T-helper 22 cell (primary cell): ENCODE measurements at places on chromosomes 2 and 18.

DNA sequence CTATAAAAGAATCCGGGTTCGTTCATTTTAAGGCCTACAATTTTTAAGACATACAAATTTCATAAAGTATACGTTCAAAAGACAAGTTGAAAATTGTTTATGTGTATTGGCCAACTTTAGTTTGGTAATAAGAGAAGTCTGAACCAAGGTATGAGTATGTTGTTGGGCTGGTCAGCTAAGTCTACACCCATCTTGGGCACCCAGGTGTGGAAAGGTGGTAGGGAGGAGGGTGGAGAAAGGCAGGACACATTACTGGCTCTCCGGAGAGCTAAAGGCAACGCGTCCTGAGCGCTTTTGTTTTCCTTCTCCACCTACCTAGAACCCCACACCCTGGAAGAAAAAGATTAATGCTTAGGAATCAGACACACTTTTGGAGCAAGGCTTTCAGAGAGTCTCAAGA, 899 bp upstream of the PELI1 start:
- DNase-seq: no peak

GRCh38 chr2:210410542-210410941, 66.0 kb downstream of the LANCL1 start:
- DNase-seq: no peak

GRCh38 chr2:134392442-134393074, 138.7 kb downstream of the MGAT5 start:
- no peak for DNase-seq

- DNase-seq: no peak
Observed at GRCh38 chr18:36450264-36450663, 152.8 kb downstream of the FHOD3 start.

DNA sequence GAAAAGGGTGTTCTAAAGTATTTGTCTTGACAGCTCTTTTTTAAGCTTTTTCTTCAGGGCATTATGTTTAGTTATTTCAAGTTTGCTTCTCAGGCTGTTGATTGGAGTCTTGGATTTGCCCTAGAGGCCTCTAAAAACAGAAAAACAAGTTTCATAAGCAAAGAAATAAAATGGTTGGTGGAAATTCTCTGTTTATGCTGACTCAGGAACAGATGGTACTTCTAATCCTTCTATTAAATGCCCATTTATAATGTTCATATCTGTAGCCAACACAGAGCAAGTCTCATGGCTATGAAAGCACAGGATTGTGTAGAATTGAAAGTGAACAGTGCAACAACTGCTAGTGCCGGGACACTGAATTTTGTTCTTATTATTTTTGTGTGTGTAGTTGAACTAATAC, 60.4 kb downstream of the KCNJ3 start:
- no peak for DNase-seq

GRCh38 chr2:113068249-113068648, 479 bp downstream of the IL1F10 start:
- no peak for DNase-seq

- no peak for DNase-seq
Observed at GRCh38 chr2:49379406-49379805, 225.1 kb upstream of the FSHR start.

DNA sequence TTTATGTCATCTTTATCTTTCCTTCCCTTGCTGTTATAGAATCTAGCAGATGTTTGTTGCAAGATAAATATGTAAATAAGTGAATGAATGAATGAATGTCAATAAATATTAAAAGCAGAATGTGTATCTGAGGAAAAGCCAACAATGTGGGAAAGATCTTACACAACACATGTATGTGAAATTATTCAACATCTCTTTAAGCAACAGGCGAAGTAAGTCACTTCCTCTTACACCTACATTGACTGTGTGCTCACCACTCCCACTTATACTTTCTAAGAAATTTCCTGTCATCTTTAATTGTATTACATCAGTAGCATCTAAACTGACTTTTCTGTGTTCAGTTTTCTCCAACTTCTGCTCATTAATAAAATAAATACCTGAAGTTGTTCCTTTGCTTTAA, 43.0 kb downstream of the RAD51AP2 start:
- DNase-seq: no peak

GRCh38 chr2:196987649-196988364, 61.3 kb upstream of the PGAP1 start:
- no peak for DNase-seq

DNA sequence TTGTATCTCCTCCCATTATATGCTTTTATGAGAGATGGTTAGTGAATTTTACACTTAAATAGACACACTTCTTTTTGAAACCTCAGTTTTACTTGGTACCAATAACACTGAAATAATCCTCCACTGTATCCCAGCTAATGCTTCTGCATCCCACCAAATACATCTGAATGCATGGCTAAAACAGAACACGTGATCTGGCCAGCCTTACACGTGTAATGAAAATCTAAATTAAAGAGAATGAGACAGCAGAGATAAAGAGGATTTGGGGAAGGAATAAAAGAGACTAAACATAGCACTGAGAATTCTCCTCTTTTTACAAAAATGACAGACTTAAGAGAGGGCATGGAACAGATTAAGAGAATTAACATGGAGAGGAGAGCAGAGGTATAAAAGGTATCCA, 612.2 kb downstream of the NRXN1 start:
- DNase-seq: no peak

DNA sequence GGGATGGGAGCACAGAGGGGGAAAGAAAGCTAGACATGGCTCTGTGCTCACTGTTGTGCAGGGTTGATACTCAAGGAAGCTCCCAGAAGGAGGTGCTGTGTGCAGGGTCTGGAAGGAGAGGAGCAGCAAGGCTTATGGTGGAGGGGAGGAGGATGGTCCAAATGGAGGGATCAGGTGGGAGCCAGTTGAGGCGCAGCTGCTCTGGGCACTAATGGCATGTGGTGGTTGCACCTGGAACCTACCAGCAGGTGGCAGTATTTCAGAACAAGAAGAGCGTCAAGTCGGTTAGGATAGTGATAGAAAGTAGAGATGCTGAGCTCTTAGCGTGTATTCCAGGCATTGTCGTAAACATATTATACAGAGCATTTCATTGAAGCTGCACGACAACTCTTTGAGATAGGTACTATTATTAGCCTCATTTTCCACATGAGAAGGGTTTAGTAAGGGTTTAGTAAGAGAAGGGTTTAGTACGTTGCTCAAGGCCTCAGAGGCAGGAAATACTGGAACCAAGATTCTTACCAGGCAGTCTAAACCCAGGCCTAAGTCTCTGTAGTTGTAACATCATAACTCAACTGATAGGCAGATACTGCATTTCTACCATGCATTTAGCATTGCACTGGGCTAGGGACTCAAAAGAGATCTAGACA, 223.7 kb downstream of the CYP26B1 start:
- DNase-seq: no peak

GRCh38 chr2:129934044-129934822, 45.2 kb upstream of the RAB6C start:
- no peak for DNase-seq

GRCh38 chr2:197805715-197806633, 1.6 kb downstream of the PLCL1 start:
- DNase-seq: no peak

GRCh38 chr2:179772346-179772745, 89.1 kb downstream of the ZNF385B start:
- no peak for DNase-seq

GRCh38 chr2:238527565-238527964, 100.8 kb downstream of the ASB1 start:
- DNase-seq: no peak

GRCh38 chr2:7886666-7887065, 795.2 kb upstream of the ID2 start:
- no peak for DNase-seq

GRCh38 chr18:49227441-49228165, 232.8 kb downstream of the DYM start:
- DNase-seq: peak; percentile 5

GRCh38 chr2:99444222-99444621, 45.6 kb downstream of the REV1 start:
- DNase-seq: no peak

GRCh38 chr18:21433436-21433835, 167.1 kb downstream of the ESCO1 start:
- DNase-seq: no peak

- no peak for DNase-seq
Observed at GRCh38 chr2:68853035-68853434, 18.2 kb downstream of the BMP10 start.

- no peak for DNase-seq
Observed at GRCh38 chr2:231883468-231883881, 42.7 kb downstream of the NPPC start.

- no peak for DNase-seq
Observed at GRCh38 chr2:42844901-42845821, 52.8 kb upstream of the HAAO start.

DNA sequence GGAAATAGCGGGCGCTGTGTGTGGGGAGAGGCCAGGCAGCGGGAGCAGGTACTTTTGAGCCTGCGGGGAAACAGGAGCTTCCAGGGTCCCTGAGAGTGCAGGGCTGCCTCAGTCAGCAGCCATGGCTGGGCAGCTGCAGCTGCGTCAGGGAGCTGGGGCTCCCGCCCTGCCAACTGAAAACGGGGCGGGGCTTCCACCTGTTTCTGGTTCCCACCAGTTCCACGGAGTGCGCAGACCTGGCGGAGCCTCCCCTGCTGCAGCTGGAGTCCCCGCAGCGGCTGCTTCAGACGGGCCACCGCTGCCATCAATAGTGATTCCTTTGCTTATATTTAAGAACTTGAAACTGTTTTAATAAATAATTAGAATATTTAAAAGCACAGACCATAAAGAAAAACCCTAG, 30.6 kb upstream of the RPRM start:
- DNase-seq: no peak

GRCh38 chr2:188701836-188702235, 272.3 kb upstream of the COL3A1 start:
- no peak for DNase-seq

GRCh38 chr2:121173806-121174205, 111.2 kb downstream of the TFCP2L1 start:
- no peak for DNase-seq

DNA sequence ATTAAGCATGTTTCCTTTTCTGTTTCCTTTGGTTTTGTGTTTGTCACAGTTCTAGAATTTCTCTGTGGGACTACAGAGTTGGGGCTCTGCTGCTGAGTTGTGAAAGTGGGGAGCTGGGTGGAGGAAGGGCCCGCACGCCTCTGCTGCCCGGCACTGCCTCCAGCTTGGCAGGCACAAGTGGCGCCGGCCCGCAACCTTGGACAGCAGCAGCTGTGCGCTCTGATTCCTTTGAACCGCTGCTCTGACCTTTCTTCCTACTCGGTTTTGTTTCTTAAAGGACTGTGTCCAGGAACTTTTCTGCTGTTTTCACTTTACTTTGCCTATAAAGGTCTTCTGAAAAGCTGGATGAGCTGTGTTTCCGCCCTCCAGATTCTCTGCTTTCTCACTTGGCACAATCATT, 137.6 kb upstream of the ALPP start:
- no peak for DNase-seq

DNA sequence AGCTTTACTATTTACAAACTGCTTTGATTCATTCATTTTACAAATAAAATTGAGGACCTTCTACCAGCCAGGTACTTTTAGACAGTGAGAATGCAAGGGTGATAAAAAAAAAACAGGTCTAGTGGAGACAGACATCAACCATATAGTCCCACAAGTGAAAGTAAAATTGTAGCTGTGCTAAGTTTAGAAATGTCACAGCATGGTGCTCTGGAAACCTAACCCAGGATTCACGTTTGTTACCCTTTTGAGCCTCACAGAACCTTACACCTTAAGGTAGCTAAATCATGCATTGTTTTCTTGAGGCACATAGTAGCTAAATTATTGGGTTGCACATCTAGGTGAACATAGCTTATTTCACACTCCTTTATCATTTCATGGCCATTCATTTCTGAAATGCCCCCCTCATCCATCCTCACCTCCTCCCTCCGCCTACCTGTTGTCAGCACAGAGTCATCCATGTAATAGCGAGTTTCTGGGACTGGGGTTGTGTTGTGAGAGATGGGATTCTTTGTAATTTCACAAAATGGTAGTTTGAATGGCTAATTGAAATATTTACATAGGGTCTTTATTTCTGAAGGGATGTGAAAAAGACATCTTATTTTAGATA, 7.1 kb downstream of the MTA3 start:
- DNase-seq: no peak

DNA sequence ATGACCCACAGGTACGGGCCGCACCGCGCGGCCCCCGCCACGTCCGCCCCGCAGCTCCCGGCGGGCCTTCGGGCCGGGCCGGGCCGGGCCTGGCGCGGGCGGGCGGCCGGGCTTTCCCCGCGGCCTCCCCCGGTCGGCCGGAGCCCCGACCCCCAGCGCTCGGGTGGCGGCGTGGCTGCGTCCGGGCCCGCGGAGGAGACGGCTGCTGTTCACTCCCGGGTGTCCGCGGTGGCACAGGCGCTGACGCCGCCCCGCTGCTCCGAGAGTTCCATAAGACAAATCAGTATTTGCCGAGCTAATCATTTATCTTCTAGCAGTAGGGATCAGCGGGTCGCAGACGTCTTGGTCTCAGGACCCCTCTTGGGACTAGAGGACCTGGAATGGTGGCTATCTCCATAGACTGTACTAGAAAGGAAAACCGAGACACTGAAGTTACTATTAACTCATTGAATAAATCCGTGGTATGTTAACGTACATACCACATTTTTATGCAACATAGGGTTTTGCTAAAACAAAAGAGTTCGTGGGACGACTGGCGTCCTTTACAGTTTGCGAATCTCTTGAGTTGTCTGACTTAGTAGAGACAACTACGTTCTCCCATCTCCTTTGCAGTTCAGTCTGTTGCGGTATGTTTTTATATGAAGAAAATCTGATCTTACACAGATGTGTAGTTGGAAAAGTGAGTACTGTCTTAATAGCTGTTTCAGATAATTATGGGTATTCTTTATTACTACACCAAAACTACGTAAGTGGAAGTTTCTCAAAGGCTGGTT, 500 bp downstream of the LIMS1 start:
- peak; percentile 11 for DNase-seq

DNA sequence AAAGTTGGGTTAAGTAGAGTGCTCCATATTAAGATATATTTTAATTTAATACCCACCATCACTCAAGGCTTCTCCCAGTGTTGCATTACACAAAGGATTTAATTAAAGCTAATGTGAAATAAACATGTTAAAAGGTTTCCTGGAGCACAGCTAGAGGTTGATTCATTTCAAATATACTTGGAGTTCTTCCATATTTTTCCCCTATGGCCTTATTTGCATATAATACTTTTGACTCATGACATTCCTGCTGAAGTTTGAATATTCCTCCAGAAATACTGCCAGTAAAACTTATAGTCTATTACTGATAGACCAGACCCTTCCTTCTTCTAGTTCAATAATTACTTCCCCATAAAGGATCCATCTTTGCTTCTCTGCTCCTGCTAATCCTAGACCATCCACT, 227.5 kb downstream of the GULP1 start:
- DNase-seq: no peak

DNA sequence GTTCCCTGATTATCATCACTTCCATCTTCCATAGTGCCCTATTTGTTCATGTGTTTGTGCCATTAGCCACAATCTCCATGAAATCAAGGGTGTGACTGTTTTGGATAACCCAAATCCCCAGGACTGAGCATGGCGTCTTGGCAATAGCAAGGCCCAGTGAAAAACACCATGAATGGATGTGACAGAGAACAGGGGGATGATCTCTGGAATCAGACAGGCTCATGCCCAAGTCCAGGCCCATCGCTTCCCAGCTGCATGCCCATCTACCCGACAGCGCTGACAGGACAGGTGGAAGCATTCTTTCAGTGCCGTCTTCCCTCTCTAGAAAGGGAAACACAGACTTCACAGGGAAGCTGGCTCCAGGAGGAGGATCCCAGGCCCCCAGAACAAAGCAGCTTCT, 50.0 kb downstream of the HDLBP start:
- DNase-seq: no peak
